SJSA1 (cell line): ENCODE measurements at places on chromosomes 11 and 22.
A peak's percentile ranks its signal among the peaks of the same experiment; 100 is the strongest.

- DNase-seq = no peak
Observed at GRCh38 chr11:125572916-125573315, 3.6 kb downstream of the EI24 start.

- no peak for DNase-seq
Observed at GRCh38 chr22:30832407-30832987, 136.1 kb downstream of the MORC2 start.

GRCh38 chr22:39580006-39580441, 9.5 kb downstream of the CACNA1I start:
- DNase-seq = no peak

- DNase-seq = no peak
Observed at GRCh38 chr11:116421529-116422185, 351.1 kb downstream of the BUD13 start.

DNA sequence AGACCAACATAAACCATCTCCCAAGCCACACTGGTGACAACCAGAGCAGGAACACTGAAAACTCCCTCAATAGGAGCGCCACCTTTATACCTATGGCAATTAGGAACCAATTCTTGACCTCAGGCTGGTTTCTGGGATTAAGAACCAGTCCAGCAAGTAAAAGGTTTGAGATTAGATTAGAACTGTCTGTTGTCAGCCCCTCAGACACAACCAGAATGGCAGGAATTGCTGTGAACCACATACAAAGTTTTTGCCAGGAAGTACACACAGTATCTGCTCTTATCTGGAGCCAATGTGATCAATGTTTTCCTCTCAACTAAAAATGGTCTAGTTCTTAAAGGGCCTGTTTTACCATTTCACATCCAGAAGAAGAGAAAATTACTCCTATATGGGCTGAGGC, 55.2 kb downstream of the RBFOX2 start:
- DNase-seq = no peak

DNA sequence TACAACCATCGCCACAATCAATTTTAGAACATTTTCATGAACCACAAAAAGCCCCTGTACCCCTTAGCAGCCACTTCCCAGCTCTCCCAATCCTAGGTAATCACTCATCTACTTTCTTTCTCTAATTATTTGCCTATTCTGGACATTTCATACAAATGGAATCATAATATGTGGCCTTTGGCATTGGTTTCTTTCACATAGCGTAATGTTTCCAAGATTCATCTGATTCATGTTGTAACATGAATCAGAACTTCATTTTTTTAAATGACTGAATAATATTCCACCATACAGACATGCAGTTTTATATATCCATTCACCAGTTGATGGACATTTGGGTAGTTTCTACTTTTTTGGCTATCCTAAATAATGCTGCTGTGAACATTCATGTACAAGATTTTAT, 56.2 kb upstream of the RCN1 start:
- DNase-seq = no peak

DNA sequence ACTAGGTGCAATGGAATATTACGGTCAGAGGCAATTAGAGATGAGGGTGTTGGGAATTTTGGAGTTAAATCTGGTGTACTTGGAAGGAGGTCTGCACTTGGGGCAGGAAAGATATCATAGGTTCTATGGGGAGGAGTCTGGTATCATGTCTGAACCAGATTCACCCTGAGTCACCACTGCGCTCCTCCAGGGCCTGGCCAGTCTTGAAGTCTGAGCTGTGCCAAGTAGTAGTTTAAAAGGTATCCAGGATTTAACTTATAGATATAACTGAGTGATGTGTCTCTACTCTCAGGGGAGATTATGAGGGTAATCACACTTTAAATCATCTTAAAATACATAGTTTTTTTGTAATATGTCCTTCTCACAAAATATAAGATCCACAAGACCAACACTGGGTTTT, 6.6 kb downstream of the CNGA4 start:
- DNase-seq = no peak

DNA sequence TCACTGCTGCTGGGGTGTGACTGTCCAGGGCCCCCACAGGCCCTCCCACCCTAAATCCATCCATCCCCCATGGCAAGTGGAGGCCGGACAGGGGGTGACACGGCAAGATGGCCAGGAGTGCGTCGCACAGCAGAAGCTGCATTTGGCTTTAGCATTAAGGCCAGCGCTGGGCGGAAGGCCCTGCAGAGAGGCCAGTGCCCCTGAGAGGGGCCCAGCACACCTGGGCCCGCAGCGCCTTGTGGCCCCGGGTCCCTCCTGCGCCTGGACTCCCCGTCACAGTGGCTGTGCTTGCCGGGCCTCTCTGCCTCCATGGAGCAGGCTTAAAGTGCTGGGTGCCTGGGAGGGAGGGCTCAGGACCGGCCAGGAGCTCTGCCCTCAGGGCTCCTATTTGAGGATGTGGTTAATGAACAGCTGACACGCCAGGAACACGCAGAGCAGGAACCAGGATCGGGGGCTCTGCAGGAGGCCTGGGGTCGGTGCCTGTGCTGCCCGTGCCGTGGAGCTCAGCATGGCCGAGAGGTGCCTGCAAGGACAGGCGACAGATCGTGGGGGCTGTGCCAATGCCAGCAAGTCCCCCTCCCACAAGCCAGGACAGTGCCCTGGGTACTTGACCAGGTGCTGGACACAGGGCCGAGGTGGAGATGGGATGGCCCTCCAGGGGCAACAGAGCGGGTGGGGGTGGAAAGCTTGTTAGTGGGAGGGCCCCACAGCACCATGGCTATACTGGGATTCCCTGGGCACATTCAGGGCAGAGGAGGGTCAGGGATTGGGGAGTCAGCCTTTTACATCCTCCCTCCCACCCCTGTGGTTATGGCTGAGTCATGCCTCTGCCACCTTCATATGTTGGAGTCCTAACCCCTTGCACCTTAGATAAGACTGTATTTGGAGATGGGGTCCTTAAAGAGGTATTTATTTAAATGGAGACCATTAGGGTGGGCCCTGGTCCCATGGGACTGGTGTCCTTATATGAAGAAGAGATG, 30.9 kb upstream of the CARS1 start:
- no peak for DNase-seq

DNA sequence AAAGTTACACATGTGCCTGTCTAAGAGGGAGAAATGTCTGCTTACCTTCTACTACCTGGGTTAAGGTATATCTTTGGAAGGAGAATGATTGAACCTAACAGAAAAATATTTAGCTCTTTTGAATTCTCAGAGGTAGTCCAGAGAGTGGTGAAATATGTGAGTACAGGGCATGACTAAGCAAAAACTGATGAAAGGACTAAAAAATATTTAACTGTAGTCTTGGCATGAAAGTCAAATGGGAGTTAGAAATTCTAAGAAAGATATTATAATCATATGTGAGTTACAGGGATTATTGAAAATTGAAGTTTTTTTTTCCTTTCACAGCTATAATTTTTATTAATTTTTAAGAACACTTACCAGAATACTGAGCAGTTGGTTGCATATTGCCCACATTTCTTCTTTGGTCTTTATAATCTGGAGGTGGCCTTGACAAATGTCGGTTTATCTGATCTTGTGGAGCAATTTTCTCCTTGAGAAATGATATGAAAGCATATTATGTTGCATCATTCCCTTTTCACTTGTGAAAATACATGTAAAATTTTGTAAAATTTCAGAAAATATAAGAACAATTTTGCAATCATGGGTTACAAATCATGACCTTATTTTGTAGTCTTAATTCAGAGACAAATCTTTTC, 61.4 kb upstream of the MTMR2 start:
- DNase-seq = no peak

DNA sequence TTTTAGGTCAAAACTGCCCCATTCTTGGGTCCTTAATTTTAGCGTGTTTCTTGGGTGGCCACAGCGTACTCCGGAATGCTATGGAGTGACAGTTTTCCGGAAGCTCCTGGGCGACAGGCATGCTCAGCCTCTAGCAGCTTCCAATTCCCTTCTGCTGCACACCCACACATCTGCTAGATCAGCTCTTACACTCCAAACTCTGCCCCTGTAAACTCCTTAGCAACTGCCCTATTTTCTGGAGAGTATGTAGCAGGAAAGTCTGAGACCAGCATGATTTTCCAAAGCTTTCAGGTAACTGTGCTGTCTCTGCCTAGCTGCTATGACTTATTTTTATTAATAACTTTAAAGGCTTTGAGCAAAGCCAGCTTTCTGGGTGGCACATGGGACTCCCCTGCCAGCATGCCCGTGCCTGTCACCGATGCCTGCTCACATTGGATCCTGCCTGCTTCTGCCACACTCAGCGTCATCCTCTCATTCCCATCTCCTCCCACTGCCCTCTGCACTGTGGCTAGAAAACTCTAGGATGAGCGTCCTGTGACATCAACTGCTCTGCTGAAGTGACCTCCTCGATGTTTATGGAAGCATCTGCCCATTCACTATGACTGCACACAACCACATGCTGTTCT, 17.3 kb downstream of the TOLLIP start:
- DNase-seq = no peak

- DNase-seq = no peak
Observed at GRCh38 chr22:19809741-19810140, 44.9 kb downstream of the GNB1L start.

GRCh38 chr11:59189986-59190385, 18.1 kb downstream of the DTX4 start:
- DNase-seq = no peak

DNA sequence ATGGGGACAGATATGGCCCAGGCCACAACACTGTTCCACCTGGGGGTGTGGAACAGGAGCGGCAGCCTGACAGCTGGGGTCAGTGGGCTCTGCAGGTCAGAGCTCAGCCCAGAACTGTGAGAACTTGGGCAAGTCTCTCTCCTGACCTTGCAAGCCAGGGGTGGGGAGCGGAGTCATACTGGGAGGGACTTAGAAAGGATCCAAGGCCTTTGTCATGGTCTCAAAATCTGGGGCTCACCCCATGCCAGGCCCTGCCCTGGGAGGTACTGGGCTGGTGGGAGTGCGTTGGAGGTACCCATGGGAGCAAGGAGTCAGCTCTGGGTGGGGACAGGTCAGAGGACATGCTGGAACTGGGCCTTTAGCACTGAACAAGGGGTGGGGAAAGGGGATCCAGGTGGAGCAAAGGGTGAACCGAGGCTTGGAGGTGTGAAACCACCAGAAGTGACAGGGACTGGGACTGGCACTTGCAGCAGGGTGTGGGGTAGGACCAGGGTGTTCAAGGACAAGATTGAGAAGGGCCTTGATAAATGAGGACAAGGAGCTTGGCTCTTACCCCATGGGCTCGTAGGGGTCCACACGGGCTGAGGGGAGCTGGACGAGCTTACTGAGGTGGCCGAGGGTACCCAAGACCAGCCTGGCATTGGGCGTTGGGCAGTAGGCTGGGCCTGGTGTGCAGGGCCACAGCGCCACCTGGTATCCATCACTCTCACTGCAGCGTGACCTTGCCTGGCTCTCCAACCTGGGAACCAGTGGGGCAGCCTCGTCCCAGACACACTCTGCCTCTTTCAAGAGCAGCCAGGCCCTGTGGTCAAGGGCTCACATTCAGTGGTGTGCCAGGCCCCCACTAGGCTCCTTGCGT, 7.4 kb upstream of the PMM1 start:
- DNase-seq = peak; percentile 62

GRCh38 chr11:115884800-115885534, 380.8 kb upstream of the CADM1 start:
- peak; percentile 24 for DNase-seq

- no peak for DNase-seq
Observed at GRCh38 chr11:9842923-9843322, 179.0 kb downstream of the SWAP70 start.

- no peak for DNase-seq
Observed at GRCh38 chr11:111091321-111091938, 154.1 kb upstream of the POU2AF2 start.

GRCh38 chr11:108975026-108975425, 310.2 kb downstream of the DDX10 start:
- DNase-seq = no peak

- DNase-seq = no peak
Observed at GRCh38 chr11:26522912-26523610, 49.0 kb downstream of the MUC15 start.

GRCh38 chr11:97461044-97461880, 1071.4 kb downstream of the JRKL start:
- DNase-seq = no peak

DNA sequence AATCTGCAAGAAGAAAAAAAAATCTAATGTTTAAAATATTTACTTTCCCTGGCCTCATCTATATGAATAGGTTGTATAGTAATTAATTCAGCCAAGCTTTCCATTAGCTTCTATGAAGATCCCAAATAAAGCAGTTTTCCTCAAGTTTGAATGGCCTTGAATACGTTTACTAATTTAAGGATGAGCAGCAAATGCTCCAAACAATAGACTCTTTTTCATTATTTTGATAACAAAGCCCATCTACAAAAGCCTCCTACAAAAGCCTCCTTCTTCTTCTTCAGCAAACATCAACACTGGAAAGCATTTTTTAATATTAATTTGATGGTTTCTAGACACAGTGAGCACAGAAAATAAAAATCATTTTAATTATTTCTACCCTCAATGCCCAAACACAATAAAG, 1130.3 kb upstream of the CNTN5 start:
- no peak for DNase-seq

DNA sequence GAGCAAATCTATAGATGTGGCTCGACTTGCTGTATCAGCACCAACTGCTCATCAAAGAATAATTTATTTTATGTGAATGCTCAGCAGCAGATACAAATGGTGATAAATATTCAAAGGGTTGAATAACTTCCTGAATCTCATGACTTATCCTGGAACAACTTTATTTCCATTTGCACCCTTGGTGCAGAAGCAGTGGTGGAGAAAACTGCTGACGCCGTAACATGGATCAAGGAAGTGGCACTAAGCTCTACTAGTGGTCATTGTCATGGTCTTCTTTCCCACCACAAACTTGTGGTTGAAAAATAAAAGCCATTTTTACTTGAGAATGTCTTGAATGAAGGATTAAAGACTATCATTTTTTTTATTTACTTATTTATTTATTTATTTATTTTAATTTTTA, 14.6 kb downstream of the MARK2 start:
- DNase-seq = no peak

DNA sequence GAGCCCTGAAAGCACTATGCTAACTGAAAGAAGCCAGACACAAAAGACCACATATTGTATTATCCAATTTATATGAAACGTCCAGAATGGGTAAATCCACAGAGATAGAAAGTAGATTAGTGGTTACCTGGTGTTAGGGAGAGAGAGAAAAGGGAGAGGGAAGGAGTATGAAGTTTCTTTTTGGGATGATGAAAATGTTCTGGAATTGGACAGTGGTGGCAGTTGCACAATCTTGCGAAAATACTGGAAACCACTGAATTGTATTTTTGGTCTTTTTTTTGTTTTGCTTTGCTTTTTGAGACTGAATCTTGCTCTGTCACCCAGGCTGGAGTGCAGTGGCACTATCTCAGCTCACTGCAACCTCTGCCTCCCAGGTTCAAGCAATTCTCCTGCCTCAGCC, 63.5 kb downstream of the MRTFA start:
- DNase-seq = no peak

- DNase-seq = no peak
Observed at GRCh38 chr11:118996926-118997626, 862 bp upstream of the CENATAC start.
